ENCODE measurements at places on chromosomes 3 and 15.

DNA sequence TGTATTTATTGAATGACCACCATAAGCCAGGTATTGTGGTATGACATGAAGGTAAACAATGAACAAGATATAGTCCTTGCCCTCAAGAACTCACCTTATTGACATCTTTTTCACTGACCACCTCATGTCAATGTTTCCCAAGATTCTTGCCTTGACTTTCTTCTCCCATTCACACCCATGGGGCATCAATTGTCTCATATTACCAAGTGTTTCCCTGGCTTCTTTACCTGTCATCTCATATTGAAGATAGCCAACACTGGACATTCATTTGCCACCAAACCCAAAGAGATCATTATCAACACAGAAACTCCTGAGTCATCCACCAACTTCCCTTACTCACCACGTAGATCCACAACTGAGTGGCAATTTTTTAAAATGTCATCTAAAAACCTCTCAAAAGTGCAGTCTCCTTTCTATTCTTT lies 2.2 kb downstream of the EFHB start:
- no peak for DNase-seq

DNA sequence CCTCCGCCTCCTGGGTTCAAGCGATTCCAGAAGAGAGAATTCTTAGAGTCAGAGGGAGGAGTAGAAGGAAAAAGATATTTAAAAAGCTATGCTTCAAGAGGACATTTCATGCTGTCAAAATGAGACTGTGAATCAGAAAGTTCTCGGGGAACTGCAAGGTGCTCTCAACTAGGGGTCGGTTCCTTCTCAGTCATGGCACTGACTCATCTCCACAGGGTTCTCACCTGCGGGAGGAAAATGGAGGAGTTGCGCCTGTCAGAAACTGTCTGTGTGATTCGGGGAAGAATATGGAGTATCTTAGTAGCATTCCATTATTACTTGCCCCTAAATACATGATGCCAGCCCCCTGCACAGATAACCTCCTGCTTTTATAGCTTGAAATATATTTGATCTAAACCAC lies 47.4 kb downstream of the APH1B start:
- DNase-seq = no peak

- no peak for DNase-seq
These were observed 12.4 kb upstream of the PDE8A start for GRCh38 chr15:84969257-84969656.

- no peak for DNase-seq
These were observed 16.0 kb upstream of the SRP14 start for GRCh38 chr15:40054855-40055575.

DNA sequence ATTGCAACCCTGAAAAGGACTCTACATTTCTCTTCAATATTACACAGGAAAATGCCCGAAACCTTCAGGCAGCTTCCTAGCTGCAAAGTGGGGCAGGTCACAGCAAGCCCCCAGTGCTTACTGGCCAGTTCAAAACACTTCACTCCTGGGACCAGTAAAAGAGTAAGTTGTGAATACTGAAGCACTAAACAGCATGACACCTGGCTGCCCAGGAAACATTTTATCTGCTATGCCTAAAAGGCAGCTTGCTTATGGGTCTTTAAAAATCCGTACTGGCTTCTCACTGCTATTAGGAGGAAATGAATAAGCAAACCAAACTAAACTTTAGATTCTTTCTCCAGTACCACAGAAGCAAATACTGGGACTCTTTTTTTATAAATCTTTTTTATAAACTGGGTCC lies 457.9 kb upstream of the ALCAM start:
- DNase-seq = no peak

DNA sequence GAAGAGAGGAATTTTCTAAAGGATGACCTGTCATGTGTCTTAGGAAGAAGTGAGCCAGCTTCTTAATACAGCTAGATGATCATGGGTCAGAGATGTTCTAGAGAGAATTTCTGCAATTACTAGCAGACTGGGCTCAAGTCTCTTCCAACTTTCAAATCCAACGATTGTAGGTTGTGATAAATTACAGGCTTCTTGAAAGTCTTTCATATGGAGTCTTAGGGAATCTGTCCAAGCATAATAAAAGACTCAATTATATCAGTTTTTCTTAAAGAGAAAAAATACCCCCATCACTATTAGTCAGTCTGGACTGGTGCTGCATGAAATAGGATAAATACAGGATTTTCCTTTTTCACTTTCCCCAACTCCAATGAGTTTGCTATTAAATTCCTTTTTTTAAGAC lies 59.1 kb downstream of the DRD3 start:
- no peak for DNase-seq

GRCh38 chr3:40511031-40511718 lies 5.3 kb downstream of the ZNF620 start:
- DNase-seq = no peak

- no peak for DNase-seq
These were observed 39.6 kb downstream of the CHAC1 start for GRCh38 chr15:40992825-40993224.

DNA sequence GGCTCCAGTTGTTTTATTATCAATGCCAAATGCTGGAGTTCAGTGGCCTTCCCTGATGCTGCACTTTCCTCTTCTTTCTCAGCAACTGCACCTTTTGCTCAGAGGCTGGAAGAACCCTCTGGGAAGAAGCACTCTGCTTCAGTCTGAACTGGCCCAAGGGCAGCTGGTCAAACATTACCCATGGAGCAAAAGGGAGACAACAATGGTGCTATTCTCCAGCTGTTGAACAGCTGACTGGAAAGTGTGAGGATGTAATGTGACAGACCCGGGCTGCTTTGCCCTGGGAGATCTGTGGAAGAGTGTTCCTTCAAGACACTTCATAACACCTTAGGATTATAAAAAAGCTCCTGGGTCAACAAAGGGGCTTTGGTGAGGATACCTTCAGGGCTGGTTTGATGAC lies 84.9 kb downstream of the EPHB1 start:
- DNase-seq = no peak

DNA sequence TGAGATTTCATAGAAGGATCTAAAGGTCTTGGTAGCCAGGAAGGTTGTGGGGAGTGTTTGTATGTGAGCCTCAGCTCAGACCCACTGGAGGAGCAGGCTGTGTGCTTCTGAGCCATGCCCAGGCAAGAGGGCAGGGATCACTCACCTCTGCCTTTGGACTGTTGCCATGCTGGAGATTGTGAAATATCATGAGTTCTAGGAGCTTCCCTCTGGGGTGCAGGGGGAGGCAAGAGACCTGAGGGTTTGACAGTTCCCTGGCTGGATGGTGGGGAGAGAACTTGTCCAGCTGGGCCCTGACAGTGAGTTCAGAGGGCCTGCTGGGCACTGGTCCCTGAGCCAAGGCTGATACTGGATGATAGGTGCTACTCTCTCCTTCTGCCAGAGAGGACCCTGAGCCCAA lies 6.0 kb downstream of the SLC6A1 start:
- no peak for DNase-seq

- DNase-seq = no peak
These were observed 39.4 kb downstream of the TMCO5A start for GRCh38 chr15:37973856-37974255.

- no peak for DNase-seq
These were observed 614 bp downstream of the CHCHD6 start for GRCh38 chr3:126704494-126705214.

DNA sequence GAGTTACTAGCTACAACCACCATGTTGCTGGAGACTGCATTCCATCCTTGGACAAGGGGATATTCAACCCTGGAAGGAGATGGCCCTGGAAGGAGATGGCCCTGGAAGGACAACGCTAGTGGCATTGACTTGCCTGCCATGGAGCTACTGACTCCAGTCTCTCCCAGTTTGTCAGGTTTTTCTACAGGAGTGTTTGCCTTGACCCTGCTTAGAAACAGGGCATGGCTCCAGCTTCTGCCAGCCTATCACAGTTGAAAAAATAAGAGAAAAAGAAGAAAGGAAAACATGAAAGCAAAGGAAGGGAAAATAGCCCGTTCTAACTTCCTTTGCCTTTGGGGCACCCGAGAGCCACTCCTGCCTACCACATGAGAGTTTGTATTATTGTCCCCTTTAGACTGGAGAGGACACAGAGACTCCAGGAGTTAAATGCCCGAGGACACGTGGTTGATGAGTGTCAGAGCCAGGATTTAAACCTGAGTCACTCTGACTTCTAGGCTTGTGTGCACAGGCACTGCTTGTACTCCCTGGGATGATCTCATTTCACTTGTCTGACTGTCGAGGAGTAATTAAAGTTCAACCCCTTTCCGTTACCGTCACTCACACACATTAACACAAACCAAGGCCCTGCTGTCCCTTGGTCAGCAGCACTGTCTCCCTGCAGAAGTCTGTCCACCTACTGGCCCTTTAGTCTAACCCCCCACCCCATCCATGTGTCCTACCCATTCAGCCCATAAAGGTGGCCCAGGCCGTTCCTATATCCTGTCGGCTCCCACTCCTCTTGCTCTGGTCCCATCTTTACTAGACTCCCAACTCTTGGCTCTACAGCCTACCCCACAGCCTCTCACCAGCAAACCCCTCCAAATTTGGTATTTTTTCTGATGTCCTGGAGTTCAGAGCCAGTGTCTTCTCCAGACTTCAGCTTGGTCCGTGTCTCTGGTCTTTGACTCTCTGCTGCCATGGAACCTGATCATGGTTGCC lies 46.1 kb downstream of the C2CD4A start:
- no peak for DNase-seq

GRCh38 chr3:196237203-196237602 lies 20.9 kb downstream of the SLC51A start:
- no peak for DNase-seq

GRCh38 chr15:47726399-47726823 lies 9.1 kb downstream of the SEMA6D start:
- DNase-seq = no peak

DNA sequence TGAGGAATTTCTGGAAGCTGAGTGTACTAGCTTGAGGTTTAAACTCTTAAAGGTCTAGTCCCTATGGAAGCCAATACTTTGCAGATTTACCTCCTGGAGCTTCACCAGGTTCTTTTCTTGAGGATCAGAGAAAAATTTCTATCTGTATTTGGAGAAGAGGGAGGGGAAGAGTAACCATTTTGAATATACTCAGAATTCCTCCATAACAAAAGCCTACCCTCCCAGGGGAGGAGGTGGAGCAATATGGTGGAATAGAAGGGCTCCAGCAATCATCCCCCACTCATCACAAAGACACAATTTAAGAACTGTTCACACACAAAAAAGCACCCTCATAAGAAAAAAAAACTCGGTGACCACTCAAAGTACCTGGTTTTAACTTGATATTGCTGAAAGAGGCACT lies 36.0 kb upstream of the PEX5L start:
- DNase-seq = peak; percentile 13

- no peak for DNase-seq
These were observed 155.2 kb downstream of the DNAJB8 start for GRCh38 chr3:128311441-128311844.

- no peak for DNase-seq
These were observed 151.9 kb upstream of the MCTP2 start for GRCh38 chr15:94079459-94079858.

GRCh38 chr15:39497759-39498565 lies 82.9 kb upstream of the THBS1 start:
- no peak for DNase-seq

DNA sequence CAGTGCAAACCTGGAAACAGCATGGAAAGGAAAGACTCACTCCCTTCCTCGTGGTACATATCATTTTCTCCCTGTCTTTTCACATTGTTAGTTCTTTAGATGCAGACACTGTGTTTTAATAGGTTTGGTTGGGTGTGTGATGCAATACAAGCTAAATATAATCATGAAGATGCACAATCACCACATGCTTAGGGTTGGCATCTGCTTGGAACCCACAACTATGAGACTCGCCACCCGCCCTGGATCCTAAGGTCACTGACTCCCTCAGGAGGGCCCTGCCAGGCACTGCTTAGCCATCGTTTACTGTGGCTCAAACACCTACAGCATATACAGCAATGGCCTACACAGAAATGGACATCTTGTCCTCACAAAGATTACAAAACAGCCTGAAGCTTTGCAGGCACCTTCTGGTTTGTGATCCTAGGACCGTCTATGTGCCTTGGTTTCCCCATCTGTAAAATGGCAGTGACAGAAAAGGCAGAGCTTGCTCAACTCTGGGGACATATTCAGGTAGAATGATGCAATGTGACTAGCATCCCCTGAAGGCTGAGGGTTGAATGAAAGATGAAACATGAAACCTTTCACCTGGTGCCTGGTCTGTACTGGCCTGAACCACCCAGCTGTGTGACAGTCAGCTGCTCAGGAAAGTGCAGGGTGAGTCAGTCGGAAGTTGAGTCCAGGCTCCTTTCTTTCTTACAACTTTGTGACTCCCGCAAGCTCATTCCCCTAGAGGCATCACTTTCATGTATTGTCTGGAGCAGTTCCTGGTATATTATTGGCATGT lies 123.6 kb upstream of the PFN2 start:
- no peak for DNase-seq

DNA sequence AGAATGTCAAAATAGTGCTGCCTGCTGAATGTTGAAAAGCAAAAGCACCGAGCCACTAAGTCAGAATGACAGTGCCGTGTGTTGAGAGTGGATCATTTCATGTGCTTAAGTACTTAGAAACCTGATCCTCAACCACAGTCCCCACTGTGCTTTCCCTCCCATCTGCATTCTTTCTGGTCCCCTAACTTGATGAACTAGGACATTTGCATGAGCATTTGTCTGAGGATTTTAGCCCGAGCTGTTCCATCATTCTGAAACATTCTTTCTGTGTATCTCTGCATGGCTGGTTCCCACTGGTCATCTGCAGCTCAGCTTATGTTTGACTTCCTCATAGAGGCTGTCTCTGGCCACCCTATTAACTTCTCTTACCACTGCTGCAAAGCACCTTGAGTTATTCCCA lies 42.0 kb downstream of the SST start:
- no peak for DNase-seq

DNA sequence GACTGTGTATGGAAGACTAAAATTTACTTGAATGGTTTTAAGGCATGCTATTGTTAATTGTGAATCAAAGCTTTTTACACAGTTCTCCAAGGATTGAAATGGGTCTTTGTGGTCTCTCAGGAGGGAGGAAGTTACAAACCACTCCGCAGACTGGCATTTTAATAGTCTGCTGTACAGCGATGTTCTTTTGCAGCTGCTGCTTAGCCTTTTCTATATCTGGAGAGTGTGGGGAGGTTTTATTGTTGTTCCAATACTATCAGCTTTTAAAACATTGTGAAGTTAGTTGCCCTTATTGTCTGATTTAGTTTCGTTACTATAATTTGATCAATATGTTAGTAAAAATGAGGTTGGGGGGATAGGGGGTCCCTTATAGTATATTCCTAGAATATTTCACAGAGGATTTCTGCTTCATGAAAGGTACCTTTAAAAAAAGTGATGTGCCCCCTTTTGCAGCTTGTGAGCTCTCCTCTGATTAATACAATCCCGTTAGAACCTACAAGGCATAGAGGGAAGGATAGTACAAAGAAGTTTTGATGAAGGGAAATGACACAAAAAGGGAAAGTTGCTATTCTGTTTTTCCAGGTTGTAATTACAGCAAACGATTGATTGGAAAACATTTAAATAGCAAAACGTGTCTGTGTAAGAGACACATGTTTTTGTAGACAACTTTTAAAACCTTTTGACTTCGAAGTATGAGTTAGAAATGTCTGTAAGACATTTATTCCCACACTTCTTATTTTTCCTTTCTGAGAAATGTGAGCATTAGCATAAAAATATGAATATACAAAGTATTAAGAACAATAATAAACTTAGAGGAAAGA lies 158.3 kb upstream of the CGNL1 start:
- DNase-seq = no peak
